Stimulated activated CD4-positive, alpha-beta T cell treated with anti-CD3 and anti-CD28 coated beads, Interleukin-2, amount 100 ng/mL, for 4 hours (primary cell): ENCODE measurements at places on chromosomes 1 and 21.

- no peak for DNase-seq
Observed at GRCh38 chr21:36698385-36698980, 432 bp upstream of the SIM2 start.

GRCh38 chr1:21672478-21673276, 3.5 kb upstream of the RAP1GAP start:
- DNase-seq = no peak

DNA sequence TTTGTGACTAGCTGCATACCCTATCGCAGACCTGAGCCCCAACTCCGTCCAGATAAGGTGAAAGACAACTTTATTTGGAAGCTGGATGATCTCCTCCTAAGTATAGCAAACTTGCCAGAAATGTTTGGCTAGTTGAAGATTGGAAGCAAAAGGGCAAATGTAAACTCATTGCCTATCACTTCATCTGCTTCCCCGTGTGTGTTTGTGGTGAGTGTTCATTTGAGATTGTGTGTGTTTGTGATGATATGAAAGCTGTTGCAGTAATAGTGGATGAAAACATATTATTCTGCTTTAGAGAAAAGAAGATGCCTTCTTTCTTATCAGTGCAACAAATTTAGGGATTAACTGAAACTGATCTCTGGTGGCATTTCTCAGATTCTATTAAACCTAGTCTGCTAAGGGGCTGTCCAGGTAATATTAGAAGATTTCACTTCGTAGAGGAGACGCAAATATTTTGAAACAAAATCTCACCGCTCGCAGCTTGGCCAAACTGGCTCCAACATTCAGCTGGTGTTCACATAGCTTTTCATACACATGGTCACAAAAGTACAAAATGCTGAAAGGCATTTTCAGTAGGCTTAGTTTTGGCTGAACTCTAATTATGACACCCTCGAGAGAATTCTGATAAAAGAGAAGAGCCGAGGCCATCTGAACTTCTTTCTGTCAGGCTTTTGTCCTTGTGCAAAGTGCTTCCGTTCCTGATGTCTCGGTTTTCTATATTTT, 1.1 kb downstream of the TBX19 start:
- DNase-seq = no peak

GRCh38 chr1:154181944-154182343, 10.0 kb downstream of the TPM3 start:
- no peak for DNase-seq

DNA sequence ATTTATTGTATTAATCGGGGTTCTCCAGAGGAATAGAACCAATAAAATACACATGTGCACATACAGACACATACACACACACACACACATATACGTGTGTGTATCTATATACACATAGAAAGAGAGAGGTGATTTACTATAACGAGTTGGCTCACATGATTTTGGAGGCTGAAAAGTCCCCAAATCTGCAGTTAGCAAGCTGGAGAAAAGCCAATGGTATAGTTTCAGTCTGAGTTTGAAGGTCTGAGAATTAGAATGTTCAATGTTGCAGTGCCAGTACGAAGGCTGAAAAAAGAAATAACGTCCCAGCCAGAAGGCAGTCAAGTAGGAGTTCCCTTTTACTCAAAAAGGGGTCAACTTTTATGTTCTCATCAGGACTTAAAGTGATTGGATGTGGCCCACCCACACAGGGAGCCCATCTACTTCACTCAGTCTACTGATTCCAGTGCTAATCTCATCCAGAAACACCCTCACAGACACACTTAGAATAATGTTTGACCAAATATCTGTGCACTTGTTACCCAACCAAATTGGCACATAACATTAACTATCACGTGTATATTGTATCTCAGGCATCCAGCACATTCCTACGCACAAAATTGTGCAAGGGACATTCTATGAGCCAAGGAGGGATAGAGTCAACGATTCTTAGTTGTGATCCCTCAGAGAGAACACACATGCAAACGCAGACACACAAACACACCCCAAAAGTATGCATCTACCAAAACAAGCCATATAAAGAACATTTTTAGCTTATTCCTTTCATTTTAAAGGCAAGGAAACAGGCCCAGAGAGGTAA, 195.5 kb upstream of the DUSP10 start:
- no peak for DNase-seq

GRCh38 chr1:188642704-188643103, 1814.0 kb downstream of the PLA2G4A start:
- DNase-seq = no peak

DNA sequence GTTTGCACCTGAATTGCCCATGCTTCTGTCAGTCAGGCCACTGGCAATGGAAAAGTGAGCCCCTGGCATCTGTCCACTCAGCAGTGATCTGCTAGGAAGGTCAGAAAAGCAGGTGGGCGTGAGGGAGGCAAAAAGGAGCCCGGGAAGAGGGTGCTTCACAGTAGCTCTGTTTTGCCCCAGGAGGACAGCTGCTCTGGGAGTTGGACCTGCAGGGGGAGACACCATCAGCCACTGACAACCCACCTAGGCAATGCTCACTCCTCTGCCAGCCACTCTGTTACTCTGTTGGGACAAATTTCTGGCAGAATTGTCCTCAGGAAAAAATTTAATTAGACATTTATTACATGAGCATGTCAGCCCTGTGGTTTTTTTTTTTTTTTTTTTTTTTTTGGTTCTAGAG, 146.4 kb downstream of the LRIG2 start:
- DNase-seq = no peak

- no peak for DNase-seq
Observed at GRCh38 chr1:89369331-89369730, 5.5 kb downstream of the GBP6 start.

DNA sequence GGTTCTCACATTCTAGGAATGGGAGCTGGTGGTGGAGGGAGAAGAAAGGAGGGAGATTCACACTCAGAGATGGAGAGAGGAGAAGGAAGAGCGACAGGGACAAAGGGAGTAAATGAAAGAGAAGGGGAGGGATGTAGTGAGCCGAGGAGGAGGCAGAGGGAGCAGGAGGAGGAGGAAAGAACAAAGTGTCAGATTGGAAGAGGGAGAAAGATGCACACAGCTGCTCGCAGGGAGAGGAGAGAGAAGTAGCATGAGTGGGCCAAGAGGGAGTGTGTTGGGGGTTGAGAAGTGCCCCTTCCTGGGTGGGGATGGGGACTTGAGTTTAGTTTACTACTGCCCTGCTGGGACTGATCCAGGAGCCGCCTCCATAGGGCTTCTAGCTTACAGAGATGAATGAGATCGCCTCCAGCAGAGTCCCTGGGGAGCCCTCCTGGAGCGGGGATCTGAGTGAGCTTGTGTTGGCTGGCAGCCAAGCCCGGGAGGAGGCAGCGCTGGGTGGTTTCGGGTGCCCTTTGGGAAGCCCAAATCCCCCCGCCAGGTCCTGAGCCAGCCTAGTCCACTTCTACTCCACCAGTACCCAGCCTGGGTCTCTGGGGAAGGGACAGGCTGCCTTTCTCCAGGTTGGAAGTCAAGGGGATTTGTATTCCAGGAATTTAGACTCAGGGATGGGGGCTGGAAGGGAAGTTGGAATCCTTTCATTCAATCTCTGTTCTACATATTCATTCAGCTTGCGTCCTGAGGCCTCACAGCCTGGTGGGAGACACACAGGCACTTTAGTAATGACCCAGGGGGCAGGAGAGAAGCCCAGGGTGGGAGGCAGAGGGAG, 20.9 kb downstream of the PTPRU start:
- DNase-seq = no peak

DNA sequence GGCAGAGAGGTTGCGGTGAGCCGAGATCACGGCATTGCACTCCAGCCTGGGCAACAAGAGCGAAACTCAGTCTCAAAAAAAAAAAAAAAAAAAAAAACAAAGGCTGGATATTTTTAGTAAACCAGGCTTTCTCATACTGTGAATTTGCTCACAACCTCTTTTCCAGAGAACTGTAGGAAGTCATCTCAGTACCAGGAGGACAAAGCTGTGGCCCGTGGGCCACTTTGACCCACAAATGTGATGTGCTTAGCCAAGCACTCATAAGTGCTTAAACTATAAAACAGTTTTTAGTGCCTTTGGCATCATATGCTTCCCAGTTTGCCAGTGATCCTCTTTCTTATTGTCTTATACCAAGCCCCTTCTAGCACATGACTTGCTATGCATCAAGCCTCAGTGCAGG, 46.5 kb downstream of the RNF11 start:
- DNase-seq = no peak

DNA sequence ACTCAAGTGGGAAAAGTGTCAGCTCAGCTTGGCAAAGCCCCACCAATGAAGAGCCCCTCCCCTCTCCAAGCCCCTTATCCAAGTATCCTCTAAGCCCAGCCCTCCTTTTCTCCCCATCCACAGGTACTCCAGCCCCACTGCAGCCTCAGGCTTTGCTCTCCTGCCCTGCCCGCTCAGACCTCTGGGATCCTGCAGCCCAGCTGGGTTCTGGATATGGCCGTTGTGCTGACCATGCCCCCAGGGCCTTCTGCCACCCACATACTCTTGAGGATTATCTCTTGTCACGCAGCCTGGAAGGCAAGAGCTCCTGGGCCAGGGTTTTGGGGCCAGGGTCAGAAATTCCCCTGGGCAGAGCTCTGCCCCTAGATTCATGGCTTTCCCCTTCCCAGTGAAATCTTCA, 4.7 kb downstream of the SHISA4 start:
- DNase-seq = no peak

DNA sequence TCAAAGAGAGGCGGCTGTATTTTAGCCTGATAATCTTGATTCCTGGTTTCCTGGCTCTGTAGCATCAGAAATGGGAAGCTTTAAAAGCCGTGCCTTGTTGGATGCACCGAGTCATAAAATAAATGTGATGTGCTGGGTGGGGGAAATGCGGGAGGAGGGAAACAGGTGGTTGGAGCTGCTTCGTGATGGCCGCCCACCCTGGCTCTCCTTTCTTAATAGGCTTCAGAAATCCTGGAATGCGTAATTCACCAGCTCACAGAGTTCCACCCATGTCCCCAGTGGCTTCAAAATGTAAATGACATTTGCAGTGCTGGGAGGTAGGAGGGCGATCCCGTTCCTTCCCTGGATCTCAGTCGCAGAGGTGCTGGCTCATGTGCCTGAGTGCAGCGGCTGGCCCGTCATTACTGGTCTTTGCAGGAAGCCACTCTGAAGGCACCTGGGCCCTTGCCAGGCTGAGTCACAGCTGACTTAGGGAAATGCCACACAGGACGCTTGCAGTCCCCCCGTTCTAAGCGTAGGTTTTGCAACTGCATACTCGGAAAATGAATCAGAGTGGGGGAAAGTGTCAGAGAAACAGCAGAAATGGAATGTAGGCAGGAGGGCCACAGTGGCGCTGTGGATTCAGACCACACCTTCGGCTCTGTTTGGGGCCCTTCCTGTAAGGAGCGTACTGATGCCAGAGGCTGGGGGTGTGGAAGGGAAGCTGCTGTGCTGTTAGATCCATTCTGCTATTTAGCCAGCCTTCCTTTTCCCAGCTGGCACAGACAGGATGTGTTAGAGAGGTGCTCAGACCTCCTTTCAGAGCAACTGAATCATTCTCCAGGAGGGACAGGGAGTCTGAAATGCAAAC, 37.6 kb downstream of the GALNT2 start:
- DNase-seq = peak; percentile 71

DNA sequence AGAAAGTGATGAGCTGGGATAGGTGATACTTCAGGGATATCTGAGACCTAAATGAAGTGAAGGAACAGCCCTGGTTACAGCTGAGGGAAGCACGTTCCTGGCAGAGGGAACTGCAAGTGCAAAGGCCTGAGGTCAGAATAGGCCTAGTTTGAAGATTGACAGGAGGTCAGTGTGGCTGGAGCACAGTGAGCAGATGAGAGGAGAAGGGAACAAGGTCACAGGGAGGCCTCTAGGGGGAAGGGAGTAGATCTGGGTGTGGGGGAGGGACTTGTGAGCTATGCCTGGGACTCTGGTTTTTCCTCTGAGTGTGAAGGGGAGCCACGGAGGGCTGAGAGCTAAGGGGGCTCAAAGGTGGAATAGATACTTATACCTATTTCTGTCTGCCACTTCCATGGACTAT, 736.4 kb downstream of the MATN1 start:
- no peak for DNase-seq

- no peak for DNase-seq
Observed at GRCh38 chr1:209648931-209649776, 3.1 kb downstream of the LAMB3 start.

GRCh38 chr1:20063861-20064292, 6.1 kb upstream of the PLA2G5 start:
- DNase-seq = no peak

GRCh38 chr1:97640677-97641076, 280.2 kb downstream of the DPYD start:
- DNase-seq = no peak

- no peak for DNase-seq
Observed at GRCh38 chr1:185207980-185208602, 51.1 kb downstream of the SWT1 start.

GRCh38 chr1:111597426-111597825, 22.2 kb upstream of the RAP1A start:
- DNase-seq = no peak

- no peak for DNase-seq
Observed at GRCh38 chr1:159958719-159959380, 4.8 kb upstream of the SLAMF9 start.

DNA sequence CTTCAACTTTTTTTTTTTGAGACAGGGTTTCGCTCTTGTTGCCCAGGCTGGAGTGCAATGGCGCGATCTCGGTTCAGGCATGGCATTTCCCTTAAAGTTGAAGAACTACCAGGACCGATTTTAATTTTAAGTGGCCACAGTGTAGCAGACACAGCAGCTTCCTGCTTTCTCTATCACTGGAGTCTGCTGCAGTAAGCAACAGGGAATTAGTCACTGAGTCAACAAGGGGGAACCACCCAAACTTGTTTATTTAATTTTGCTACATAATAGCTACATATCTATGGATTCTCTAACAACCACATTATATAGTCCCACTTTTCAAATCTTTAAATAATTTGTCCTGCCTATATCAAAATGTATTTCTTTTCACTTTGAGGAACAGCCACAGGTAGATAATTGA, 12.5 kb upstream of the TNNI3K start:
- DNase-seq = no peak

- no peak for DNase-seq
Observed at GRCh38 chr1:223231011-223231572, 88.0 kb upstream of the TLR5 start.

DNA sequence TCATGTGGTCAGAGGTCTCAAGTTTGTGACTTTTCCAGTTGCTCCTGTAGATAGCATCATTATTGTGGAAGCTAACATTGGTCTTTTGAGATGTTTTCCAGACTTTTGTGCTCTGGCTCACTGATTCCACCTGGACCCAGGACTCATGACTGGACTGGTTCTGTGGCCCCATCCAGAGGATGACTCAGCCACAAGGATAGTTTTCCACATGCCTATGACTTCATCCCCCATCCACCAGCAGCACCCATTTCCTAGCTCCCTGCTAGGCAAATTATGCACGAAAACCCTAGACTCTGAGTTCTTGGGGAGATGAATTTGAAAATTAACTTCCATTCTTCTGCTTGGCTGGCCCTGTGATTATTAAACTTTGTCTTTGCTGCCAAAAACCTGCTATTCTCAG, 949.3 kb downstream of the MRPL39 start:
- no peak for DNase-seq
